IMR-90 (cell line): ENCODE measurements at places on chromosomes 5 and 9. TPM values are rescaled to one million over a fixed set of nuclear protein-coding genes. Genes with fewer than 3 reads are reported as not detected.
A peak's percentile ranks its signal among the peaks of the same experiment; 100 is the strongest.

The FNBP1 gene
- 15.4 and 21.4 TPM in 2 replicates for total RNA-seq

The SHOC1 gene
- total RNA-seq: not detected in 2 replicates

The FABP6 gene
- not detected in 2 replicates for total RNA-seq

The ANKRD18A gene
- total RNA-seq: not detected in 2 replicates

The ZNF367 gene
- total RNA-seq: 2.7 and 4.7 TPM in 2 replicates

DNA sequence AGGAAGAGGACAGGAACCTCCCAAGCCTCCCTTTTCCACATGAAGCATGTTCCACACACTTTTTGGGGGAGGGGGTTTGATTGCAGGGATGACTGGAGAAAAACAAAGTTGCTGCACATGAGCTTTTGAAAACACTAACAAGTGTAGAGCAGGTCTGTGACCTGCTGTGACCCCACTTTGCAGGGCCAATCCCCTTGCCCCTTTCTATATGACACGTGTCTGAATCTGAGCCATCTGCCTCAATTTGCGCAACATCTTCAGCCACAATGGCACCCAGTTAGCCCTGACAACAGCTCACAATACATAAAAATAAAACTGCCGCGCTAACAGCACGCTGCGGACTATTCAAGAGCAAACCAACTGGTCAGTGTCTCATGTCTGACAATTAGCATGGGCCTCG is 227.8 kb upstream of the TBCA start:
- H3K4me3 ChIP-seq: no peak overlapping the region
- no peak for DNase-seq
- peak overlapping the region; percentile 53 for H3K27ac ChIP-seq
- peaks cover 6% of the 10 kb centered on the region for H3K4me1 ChIP-seq
- no peaks in the 10 kb centered on the region for H3K27me3 ChIP-seq
- H3K36me3 ChIP-seq: peaks cover 7% of the 10 kb centered on the region

- H3K4me1 ChIP-seq: peaks cover 8% of the 10 kb centered on the region
- no peaks in the 10 kb centered on the region for H3K36me3 ChIP-seq
- H3K27ac ChIP-seq: no peak overlapping the region
- no peak for DNase-seq
- H3K4me3 ChIP-seq: no peak overlapping the region
These were observed 6.4 kb upstream of the TEX48 start for GRCh38 chr9:114688379-114688778.

DNA sequence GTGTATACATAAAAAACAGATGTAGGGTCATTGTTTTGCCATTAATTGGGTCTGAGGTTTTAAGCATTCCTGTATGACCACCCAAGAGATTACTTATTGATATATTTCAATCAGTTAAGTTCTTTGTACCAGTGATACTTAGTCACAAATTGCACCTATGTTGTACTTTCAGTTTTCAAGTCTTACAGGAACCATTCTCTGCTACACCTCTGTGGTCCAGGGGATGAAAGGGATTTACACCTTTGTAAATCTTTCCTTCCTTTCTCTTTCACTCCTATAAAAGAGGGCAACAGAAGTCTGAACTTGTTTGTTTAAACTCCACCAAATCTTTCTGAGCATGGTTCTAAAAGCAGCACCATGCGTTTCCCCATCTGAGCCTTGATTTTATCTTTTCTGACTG is 86.1 kb downstream of the DEPDC1B start:
- DNase-seq: no peak
- no peaks in the 10 kb centered on the region for H3K27me3 ChIP-seq
- no peaks in the 10 kb centered on the region for H3K36me3 ChIP-seq
- H3K27ac ChIP-seq: no peak overlapping the region

- H3K4me3 ChIP-seq: no peak overlapping the region
- no peak overlapping the region for H3K27ac ChIP-seq
- H3K27me3 ChIP-seq: no peaks in the 10 kb centered on the region
- H3K36me3 ChIP-seq: no peaks in the 10 kb centered on the region
- no peaks in the 10 kb centered on the region for H3K4me1 ChIP-seq
- DNase-seq: no peak
These were observed 123.0 kb upstream of the SLC27A6 start for GRCh38 chr5:128842241-128842640.

DNA sequence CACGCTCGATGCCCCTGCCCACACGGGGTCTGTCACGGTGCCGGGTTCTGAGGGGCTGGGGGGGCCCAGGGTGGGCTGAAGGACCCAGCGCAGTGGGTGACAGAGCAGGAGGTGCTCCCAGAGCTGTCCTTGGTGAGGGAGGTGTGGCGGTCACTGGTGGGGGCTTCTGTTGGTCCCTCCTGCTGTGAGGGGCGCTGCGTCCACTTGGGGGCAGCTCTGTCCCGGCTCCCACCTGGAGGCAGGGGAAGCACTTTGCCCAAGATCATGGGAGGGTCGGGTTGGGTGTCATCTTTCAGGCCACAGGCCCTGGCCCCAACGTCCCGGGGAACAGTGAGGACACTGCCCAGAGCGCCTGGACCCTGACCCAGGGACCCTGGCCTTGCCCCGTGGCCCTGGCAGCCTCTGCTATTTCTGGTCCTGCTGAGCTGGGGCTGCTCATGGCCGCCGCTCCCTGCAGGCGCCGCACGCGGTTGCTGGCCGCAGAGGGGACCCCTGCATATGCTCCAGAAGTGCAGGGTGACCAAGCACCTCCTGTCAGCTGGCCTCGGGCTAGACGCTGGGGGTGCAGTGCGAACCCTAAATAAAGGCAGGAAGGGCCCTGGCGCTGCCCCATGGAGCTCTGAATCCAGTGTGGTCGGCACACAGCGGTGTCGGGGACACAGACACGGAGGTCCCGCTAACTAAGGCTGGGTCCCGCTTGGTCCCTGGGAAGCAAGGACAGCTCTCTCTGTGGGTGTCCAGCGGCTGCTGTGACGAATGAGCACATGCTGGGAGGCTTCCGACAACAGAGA is 11.6 kb upstream of the RNU6ATAC start:
- H3K27me3 ChIP-seq: peaks cover 41% of the 10 kb centered on the region
- no peaks in the 10 kb centered on the region for H3K36me3 ChIP-seq
- H3K4me1 ChIP-seq: peaks cover 13% of the 10 kb centered on the region
- no peak overlapping the region for H3K27ac ChIP-seq
- no peak for DNase-seq
- H3K4me3 ChIP-seq: no peak overlapping the region

- H3K4me3 ChIP-seq: no peak overlapping the region
- peaks cover 7% of the 10 kb centered on the region; the same call in 1 of the 2 replicates for H3K4me1 ChIP-seq
These were observed 120.2 kb upstream of the NFIB start for GRCh38 chr9:14434158-14434504.

GRCh38 chr5:150278916-150279315 is 10.7 kb downstream of the CAMK2A start:
- no peaks in the 10 kb centered on the region for H3K36me3 ChIP-seq
- H3K27me3 ChIP-seq: no peaks in the 10 kb centered on the region
- H3K27ac ChIP-seq: peak overlapping the region; percentile 71
- H3K4me3 ChIP-seq: no peak overlapping the region
- H3K4me1 ChIP-seq: peaks cover 10% of the 10 kb centered on the region
- peak; percentile 90 for DNase-seq

DNA sequence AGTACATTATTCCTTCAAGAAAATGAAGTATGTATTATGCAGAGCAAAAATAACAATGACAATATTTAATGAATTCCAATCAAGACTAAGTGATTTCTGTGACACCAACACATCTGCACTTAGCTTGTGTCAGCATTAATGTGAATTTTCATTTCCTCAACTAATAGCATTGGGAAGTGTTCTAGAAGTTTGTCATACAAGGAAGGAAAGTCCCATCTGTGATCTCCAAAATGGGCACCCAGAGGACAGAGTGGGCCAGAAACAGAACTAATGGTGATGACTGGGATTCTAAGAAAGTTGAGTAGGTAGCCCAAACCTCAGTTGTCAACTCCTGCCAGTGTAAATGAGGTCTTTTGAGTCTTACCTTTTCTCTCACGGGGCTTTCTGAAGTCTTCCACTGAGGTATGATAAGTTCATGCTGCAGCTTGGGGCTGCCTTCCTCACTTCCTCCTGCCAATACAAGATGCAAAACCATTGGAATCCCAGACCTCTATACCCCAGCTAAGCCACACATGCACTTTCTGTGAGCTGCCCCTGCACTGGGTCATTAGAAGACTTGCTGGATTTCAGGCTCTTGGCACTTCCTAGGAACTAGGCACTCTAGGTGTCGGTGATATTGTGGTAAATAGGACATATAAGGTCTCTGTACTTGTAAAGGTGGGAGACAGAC is 4.9 kb downstream of the ADAM19 start:
- peak overlapping the region; percentile 21; the same call in 1 of the 2 replicates for H3K27ac ChIP-seq
- DNase-seq: no peak
- no peaks in the 10 kb centered on the region for H3K27me3 ChIP-seq
- H3K4me1 ChIP-seq: peaks cover 7% of the 10 kb centered on the region
- peaks cover 17% of the 10 kb centered on the region for H3K36me3 ChIP-seq

- no peaks in the 10 kb centered on the region for H3K36me3 ChIP-seq
- no peak overlapping the region for H3K4me3 ChIP-seq
- no peak overlapping the region for H3K27ac ChIP-seq
- no peaks in the 10 kb centered on the region for H3K4me1 ChIP-seq
- no peak for DNase-seq
These were observed 92.8 kb upstream of the SLCO6A1 start for GRCh38 chr5:102591650-102592049.

DNA sequence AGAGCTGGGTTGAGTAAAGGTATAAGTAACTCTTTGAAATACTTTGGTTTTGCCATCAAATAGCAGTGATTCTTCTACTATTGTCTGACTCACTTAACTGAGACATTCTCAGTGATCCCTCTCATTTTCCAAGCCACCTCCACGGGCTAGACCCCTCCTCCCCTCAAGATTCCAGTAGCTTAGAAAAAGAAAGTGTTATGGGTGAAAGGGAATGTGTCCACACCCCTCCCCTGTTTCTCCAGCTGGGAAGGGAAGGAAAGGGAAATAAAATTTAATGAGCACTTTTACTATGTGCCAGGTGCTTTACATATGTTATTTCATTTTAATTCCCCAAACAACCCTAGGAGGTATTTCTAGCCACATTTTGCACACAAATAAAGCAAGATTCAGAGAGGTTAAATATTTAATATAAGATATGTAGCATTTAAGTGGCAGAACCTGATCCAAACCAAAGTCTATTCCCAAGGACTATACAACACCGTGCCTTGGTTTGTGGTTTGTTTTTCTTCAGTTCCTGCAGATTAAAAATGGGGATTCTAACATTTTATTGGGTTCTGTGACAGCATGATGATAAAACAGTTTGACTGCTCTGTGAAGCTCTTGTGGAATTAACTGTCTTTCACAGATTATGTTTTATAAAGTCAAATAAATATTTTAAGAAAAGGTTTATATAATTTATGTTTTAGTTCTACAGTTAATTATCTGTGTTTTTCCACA is 135.9 kb downstream of the ZSWIM6 start:
- no peak overlapping the region for H3K4me3 ChIP-seq
- H3K27ac ChIP-seq: no peak overlapping the region

GRCh38 chr5:86525622-86526021 is 92.1 kb upstream of the COX7C start:
- no peaks in the 10 kb centered on the region for H3K27me3 ChIP-seq
- no peak for DNase-seq
- H3K36me3 ChIP-seq: no peaks in the 10 kb centered on the region
- no peaks in the 10 kb centered on the region for H3K4me1 ChIP-seq

DNA sequence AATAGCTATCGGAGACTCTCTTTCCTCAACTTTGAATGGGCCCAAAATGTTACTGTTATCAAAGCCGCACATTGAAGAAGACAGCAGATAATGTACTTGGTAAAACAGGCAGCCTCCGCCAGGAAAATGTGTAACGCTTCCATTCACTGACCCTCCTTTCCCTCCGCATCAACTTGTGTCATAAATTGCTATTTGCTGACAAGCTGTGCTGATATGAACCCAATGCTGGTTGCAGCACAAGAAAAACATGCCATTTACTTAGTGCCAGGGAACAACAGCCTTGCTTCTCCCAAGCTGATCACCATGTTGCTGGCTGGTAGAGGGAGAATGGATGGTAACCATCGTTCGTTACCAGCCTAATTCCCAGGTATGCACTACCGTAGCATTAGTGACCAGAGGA is 162.6 kb upstream of the PPP1R2B start:
- DNase-seq: no peak
- H3K4me3 ChIP-seq: no peak overlapping the region
- H3K27ac ChIP-seq: no peak overlapping the region
- H3K27me3 ChIP-seq: no peaks in the 10 kb centered on the region
- no peaks in the 10 kb centered on the region for H3K36me3 ChIP-seq
